Stimulated activated CD8-positive, alpha-beta memory T cell treated with anti-CD3 and anti-CD28 coated beads, Interleukin-7, amount 100 ng/mL, for 1 hour (primary cell): ENCODE measurements at places on chromosomes 16 and 17.

DNA sequence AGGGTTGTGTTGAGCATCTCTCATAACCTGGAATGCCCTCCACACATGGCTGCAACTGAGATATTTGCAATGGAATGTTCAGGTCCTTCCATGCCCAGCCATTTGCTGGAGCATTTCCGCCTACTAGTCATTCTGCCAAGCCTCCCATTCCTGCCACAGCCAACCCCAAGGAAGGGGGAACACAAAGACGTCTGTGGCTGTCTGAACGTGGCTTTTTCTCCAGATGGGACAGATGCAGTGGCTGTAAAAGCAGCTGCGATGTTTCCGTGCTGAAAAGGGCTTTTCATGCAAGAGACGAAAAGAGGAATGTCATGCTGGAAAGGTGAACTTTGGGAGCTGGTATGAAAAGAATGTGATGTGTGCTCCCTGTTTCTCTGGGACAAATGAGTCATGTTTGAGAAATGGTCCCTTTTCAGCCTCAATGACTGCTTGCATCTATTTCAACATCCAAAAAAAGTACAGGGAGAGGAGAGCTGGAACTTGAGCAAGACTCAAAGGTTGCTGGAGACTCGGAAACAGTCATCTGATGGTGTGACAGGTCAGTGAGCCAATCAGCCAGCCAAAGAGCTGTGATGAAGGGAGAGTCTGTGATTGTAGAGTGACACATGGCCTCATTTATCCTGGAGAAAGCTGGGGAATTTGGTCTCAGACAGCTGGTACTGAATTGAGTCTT is 208.9 kb downstream of the SHISA9 start:
- no peak for DNase-seq

DNA sequence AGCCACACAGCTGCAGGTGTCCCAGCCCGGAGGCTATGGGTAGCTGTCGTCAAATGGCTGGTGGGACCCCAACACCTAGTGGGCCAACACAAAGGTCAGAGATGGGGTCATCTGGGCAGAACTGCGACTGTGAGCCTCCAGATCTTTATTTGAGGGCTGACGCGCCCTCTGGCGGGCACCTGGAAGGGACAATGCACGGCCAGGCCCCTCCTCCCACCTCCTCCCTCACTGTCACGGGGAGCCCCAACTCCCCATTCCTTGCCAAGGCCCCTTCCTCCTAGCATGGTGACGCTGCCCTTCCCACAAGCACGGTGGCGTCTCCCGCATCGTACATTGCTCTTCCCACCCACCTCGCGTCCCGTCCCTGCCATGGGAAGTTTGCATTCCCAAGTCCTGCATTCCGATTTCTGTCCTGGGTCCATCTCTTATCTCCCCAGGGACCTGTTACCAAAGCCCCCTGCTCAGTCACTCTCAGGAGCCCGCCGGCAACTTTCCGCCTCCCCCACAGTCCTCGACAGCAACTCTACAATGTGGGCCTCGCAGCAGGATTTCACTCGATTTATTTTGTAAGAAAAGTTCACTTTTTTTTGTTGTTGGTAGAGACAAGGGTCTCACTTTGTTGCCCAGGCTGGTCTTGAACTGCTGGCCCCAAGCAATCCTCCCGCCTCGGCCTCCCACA is 1.0 kb downstream of the TLE7 start:
- DNase-seq = no peak

DNA sequence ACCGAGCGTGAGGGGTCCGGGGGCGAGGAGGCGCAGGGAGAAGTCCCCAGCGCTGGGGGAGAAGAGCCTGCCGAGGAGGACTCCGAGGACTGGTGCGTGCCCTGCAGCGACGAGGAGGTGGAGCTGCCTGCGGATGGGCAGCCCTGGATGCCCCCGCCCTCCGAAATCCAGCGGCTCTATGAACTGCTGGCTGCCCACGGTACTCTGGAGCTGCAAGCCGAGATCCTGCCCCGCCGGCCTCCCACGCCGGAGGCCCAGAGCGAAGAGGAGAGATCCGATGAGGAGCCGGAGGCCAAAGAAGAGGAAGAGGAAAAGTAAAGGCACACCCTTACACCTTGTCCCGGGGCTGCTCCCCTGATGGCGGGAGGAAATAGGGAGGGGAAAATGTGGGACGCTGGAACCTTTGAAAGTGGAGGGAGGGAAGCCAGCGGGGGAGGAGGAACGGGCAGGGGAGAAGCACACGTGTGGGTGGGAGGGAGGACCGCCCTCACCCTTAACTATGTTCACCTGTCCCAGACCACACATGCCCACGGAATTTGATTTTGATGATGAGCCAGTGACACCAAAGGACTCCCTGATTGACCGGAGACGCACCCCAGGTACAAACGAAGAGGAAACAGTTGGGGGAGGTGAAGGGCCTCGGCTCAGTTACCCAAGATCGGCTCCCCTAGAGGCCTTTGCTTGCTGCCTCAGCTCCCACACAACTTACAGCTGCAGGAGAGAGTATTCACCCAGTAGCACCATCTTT is 916 bp downstream of the PAGR1 start:
- no peak for DNase-seq

DNA sequence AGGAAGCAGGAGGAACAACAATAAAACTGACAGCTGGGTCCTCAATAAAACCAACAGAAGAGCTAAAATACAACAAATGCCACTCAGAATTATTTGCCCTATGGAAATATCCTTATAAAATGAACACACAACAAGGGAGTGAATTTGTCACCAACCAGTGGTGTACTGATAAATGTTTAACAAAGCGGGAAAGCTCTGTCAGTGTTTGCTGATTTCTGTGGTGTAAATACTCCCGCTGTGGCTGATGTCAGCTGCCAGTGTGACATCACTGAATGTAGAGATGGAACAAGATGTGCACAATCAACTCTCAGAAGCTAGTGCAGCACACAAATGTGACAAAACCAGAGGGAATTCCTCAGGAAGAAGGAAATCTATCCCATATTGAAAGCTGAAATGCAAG is 51.9 kb downstream of the CDYL2 start:
- DNase-seq = no peak

- no peak for DNase-seq
Observed at GRCh38 chr16:4290236-4290830, 17.5 kb upstream of the TFAP4 start.

DNA sequence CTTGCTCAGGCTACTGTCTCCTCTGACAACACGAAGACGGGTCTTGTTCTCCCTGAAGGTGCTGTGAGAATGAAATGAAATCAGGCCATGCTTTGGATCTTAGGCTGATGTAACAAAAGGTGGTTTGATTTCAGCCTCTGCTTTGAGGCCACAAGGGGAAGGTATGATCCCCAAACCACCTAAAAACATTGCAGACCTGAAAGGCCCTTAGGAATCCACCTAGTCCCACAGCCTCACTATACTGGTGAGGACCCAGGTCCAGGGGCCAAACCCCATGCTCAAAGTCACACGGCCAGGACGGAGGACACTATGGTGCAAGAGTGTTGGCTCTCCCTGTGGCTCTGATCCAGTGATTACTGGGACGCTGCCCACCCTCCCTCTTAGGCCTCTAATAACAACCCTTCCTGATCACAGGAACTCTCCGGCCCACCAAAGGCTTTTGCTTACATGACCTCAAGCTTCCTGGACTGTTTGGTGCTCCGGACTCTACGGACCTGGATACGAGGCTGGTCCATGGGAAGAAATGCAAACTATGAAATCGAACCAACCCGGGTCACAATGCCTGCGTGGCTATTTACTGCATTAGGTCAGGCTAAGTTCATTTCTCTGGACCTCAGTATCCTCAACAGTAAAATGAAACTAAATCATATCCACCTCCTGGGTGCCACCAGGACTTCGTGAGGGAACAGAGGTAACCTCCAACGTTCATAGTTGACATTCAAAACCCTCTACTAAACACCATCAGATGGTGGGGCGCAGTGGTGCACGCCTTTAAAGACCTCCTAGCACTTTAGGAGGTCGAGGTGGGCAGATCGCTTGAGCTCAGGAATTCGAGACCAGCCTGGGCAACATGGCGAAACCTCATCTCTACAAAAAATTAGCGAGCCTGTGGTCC is 1.5 kb downstream of the TRIM25 start:
- no peak for DNase-seq

- DNase-seq = no peak
Observed at GRCh38 chr17:57260325-57261083, 4.2 kb downstream of the MSI2 start.

GRCh38 chr17:49146620-49147306 is 14.2 kb downstream of the B4GALNT2 start:
- no peak for DNase-seq

DNA sequence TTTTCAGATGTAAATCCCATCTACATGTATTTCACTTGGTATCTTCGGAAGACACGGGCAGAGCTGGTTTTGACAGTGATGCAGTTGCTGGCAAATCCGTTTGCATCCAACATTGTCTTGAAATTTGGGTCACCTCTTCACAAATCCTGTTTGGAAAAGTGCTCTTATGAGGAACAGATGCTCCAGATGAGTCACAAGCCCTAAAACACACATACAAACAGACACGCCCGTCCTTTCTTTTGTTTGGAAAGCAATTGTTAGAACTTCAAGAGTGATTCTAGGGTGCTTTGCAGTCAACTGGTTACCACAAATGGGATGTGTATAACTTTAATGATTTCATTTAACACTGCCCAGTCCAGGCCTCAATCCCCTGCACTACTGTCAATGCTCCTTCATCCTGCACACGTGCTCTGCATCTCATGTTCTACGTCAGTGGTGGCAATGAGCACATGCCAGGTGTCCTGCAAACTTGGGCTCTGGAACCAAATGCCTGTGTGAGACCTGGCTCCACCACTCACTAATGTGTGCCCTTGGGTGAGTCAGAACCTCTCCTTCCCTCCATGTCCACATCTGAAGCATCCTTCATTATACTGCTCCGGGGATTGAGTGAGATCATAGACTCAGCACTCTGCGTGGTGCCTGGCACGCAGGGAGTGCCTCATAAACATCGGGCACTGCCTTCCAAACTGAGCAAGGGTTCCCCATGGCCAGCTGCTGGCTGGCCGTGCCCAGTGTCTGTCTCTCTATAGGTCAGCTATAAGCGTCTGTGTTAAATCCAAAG is 19.3 kb upstream of the FOXF1 start:
- no peak for DNase-seq

DNA sequence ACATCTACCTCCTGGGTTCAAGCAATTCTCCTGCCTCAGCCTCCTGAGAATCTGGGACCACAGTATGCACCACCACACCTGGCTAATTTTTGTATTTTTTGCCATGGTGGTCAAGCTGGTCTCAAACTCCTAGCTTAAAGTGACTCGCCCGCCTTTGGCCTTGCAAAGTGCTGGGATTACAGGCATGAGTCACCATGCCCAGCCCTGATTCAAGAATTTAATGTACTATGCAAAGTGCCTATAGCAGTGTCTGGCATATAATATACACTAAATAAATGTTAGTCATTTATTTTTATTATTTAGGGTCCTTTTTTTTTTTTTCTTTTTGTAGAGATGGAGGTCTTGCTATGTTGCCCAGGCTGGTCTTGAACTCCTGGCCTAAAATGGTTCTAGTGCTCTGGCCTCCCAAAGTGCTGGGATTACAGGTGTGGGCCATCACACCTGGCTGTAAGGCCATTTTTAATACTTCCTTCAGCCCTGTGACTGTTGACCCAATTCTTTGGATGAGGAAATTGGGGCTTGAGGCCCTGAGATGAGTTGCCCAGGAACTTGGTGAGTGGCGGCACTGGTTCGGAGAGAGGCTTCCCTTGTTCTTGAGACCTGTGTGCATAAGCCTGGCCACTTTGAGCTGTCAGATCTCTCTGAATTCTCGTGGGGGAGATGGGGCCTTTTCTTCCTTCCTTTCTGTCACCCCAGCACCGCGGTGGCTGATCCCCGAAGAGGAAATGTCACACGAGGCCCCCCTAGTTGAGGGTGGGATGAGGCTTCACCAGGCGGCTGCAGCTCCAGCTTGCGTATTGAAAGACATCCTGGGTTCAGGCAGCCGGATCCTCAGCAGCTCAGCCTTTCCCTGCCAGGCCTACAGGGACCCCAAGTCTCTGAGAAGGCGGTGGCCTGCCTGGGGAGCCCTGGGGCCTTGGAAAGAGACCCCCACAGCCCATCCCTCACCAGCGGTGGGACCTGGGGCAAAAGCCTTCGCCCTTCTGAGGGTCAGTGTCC is 38.7 kb downstream of the LAT start:
- DNase-seq = no peak

DNA sequence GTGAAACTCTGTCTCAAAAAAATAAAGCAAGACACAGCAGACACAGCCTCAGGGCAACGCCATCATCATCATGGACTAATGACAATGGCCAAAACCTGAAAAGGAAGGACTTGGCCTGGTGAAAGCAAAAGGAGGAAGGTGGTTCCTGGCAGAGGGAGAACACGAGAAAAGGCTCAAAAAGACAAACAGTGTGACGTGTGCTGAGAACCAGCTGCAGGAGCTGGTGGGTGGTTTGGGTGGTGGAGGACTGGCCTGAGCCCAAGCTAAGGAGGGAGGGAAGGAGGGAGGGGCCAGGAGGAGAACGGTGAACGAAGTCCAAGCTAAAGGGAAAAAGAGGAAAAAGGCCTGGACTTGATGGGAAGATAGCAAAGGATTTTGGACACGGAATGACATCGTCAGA is 85.1 kb downstream of the SLC39A11 start:
- DNase-seq = no peak

DNA sequence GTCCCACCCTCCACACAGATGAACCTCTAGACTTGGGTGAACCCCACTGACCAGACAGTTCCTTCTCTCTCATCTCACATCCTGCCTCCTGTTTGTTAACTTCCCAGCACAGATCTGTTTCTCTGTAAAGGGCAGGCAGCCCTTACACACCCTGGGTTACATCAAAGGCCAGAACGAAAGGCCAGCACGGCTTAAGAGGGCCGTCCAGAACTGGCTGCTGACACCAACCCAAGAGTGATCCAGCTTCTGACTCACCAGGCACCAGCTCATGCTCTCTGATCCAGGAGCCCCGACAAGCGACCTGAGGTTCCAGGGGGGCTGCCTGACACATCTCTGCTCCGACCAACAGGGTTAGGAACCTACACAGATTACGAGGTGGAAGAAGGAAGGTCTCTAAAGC is 86.9 kb downstream of the MRM3 start:
- no peak for DNase-seq

DNA sequence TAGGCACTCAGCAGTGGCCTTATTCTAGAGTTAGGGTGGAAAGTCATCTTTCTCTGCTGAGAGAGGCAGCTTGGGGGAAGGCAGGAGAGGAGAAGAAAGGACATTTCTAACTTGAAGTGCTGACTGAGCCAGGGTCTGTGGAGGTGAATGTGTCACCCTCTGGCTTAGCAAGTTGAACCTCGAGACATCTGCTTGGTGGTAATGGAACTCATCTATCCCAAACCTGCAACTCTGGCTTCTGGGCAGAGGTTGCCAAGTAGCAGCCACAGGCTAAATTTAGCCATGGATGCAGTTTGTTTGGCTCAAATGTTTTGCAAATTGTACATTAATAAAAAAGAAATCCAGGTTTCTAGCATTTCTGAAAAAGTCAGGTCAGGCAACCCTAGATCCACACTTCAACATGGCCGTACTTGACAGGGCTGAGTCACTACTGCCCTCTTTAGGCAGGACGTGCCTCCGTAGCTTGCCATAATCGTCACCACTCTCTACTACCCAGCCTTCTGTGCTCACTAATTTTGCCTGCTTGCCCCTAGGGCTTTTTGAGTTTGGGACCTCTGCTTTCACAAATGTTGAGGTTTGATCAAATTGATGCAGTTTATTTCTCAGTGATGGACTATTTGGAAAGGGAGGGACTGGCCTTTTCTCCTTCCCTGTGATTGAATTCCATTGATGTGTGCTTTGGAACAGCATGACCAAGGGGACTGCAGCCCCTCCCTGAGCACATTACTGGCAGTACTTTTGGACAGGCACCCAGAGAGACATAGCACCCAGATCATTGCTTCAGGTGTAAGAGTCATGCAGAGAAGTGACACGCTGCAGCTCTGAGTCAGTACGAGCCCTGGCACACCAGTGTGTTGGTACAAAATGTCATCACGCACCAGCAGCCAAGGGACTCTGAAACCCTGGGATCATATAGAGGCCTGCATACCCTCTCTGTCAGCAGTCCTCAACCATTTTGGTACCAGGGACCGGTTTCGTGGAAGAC is 5.2 kb downstream of the CDH13 start:
- no peak for DNase-seq
